ENCODE measurements at places on chromosomes 2 and 18.

DNA sequence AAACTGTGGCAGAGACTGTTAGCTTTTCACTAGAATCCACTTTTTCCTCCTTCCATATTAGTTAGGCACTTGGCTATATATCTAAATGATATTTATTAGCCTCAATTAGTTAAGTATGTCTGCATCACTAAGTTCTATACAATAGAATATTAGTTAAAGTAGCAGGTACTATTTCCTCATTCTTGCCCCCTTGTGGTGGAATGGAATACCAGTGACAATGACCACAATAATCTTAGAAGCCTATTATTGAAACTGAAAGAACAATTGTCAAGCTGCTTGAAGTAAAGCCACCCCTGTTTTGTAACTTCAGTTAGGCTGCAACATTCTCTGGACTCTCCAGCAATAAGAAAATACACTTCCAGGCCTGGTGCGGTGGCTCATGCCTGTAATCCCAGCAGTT lies 476.3 kb upstream of the VWC2L start:
- DNase-seq: peak; percentile 6

GRCh38 chr2:195543902-195544894 lies 112.8 kb upstream of the SLC39A10 start:
- DNase-seq: peak; percentile 41

GRCh38 chr2:171553858-171554257 lies 31.6 kb downstream of the CYBRD1 start:
- peak; percentile 76 for DNase-seq

- DNase-seq: peak; percentile 6
Measured at GRCh38 chr2:159399716-159400415, 113.4 kb upstream of the WDSUB1 start.

DNA sequence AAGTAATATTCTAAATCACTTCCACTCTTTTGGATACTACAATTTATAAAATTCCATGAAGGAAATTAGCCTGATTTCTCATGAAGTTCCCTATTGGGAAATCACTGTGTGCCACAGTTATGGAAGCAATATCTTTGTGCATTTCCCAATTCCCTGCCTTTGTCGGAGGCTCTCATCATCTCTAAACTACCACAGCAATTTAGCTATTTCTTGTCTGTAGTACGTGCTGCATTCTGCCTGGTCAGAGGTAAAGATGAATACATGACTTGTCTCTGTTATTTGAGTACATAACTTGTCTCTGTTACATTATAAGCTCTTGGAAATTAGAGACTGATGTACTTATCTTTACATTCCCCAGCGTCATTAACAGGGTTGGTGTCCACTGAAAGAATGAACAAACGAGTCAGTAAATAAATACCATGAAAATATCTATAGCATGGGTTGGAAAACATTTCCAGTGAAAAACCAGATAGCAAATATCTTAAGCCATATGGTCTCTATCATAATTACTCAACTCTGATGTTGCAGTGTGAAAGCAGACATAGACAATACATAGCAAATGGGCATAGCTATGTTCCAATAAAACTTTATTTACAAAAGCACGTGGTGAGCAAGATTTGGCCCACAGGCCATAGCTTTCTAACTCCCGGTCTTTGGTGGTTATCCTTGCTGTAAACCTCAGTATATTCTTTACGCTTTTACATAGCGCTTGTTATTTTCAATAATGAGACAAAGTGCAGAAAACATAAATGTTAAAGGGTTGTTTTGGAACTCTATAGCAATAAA lies 78.8 kb downstream of the BCL2 start:
- no peak for DNase-seq

DNA sequence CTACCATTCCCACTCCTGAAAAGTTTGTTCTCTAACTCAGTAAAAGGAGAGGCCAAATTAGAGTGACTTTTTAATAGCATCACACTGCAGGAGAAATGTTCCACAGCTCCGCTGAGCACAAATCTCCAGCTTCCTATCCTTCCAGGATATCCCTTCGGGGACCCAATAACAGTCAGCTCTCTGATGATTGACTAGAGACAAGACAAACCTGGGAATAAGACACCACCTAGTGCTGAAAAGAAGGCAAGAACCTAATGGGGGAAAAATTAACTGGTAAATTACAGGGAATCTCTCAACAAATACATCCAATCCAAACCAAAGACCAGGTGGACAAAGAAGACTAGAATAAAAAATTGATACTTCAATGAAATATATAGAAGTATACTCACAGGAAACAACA lies 977.1 kb upstream of the SOX11 start:
- DNase-seq: no peak

- DNase-seq: no peak
Measured at GRCh38 chr2:224136396-224136795, 97.3 kb upstream of the SERPINE2 start.

DNA sequence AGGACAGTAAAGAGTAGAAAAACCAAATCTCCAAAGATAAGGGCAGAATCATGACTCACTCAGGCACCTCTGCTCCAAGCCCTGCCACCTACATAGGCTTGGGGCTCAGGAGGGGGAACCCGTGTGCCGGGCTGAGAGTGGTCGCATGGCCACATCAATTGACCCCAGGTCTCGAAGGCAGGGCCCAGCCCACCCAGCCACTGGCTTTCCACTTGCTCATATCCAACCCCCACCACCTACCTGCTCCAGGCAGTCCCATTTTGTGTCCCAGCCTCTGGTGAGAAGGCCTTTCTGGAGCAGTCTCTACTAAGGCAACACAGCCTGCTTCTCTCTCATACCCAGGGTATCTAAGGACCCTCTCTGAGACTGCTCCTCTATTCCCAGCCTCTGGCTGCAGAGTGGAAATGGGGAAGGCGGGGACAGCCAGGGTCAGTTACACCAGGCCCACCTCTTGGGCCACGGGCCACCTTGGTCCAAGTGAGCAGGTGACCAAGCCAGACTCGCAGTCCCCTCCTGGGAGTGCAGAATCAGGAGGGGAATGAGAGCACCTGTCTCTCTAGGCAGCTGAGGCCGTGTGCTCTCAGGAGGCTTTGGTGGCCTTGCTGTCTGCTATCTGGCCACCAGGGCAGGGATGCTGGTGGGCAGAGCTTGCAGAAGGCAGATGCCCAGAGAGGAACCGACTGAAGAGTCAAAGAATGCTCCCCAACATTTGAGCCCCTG lies 20.8 kb downstream of the TFCP2L1 start:
- DNase-seq: no peak

GRCh38 chr2:148258124-148258523 lies 237.2 kb downstream of the MBD5 start:
- no peak for DNase-seq

DNA sequence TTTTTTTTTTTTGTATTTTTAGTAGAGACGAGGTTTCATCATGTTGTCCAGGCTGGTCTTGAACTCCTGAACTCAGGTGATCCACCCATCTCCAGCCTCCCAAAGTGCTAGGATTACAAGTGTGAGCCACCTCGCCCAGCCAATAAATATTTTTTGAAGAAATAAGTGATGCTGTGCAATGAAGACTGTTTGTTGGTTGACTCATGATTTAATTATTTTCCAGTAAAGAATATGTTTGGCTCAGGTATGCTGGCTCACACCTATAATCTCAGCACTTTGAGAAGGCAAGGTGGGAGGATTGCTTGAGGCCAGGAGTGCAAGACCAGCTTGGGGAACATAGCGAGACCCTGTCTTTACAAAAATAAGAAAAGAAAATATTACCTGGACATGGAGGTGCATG lies 41.8 kb upstream of the LPIN2 start:
- no peak for DNase-seq

DNA sequence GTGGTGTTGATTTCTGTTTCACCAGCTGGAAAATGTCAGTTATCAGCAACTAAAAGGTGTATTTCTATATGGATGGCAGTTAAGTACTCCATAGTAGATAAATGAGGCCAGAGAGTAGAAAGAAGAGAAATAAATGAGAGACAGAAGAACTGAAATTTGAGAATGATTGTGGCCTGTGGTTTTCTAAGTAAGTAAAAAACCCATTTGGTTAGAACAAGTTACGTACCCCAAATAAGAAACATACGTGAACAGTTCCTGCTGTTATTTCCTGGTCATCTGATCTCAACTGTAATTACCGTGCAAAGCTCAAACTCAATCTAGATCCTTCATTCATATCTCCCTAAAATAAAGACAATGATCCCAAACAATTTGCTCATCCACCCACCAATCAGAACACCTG lies 181.3 kb downstream of the PID1 start:
- no peak for DNase-seq

- no peak for DNase-seq
Measured at GRCh38 chr18:68283834-68284233, 431.1 kb downstream of the TMX3 start.

DNA sequence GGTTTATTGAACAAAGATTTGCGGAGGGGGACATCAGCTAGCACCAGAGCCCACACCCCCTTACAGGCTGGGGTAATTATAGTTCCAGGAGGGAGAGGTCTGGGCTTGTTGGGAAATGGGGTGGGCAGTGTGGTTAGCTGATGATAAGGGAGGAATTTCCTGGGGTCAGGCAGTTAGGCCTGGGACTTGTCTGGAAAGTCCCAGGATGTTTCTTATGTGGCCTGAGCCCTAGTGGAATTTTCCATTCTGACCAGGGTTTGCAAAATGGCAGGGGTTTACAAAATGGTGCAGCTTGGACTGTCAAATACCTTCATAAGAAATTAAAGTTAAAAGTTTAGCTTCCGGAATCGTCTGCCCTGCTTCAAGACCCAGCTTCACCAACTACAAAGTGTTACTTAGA lies 199.1 kb downstream of the FBXO15 start:
- no peak for DNase-seq

Measured in stromal cell of bone marrow (primary cell).